GM10248 (cell line): ENCODE measurements at places on chromosomes 3 and 15.

DNA sequence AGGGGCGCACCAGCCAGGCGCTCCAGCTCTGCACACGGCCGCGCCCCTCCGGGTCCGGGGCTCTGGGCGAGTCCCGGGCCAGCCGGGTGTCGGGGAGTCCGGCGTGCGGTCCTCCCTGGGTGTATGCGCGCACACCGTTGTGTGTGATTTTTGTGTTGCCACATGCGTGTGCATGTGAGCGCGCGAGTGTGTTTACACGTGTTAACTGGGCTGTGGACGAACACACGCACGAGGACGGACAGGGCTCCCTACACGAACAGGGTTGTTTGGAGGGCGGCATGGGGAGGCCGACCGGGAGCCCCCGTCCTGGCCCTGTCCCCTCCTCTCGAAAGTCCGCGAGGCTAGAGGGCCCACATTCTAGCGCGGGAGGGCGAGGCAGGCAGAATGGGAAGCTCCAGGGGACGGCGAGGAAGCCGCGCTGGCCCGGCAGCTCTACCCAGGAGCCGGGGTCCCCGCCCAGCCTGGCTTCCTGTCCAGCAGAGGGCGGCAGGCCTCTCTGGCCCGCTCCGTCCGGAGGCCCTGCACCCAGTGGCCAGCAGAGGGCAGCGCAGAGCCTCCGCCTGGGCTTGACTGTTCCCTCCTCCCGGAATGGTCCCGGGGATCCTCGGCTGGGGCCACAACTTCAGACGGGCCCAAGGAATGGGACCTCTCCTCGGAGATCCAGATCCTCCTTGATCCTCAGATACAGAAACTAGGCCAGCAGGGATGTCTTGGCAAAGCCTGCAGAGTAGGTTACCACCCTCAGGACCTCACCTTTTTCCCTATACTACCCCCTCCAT lies 611 bp upstream of the LINGO1 start:
- peak; percentile 93 for DNase-seq

DNA sequence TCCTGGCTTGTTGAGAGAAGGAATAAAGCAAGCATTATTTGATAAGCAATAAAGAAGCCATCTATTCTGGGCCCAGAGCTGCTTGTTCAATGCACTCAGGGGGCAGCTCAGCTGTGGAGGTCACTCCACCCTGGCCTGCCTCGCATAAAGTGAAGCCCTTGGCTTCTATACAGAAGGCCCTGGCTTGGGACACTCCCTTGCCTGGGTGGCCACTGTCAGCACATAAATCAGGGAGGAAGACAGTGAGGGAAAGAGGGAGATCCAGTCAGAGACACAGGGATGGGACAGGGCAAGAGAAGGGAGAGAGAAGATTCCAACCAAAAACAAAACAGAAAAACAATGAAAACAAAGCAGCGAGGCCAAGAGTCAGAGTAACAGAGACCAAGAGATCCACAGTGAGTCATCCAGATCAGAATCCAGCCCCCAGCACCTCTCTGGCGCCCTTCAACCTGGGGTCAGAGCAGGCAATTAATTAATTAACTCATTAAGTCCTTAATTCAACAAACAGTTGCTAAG lies 11.8 kb downstream of the INSYN1 start:
- no peak for DNase-seq

DNA sequence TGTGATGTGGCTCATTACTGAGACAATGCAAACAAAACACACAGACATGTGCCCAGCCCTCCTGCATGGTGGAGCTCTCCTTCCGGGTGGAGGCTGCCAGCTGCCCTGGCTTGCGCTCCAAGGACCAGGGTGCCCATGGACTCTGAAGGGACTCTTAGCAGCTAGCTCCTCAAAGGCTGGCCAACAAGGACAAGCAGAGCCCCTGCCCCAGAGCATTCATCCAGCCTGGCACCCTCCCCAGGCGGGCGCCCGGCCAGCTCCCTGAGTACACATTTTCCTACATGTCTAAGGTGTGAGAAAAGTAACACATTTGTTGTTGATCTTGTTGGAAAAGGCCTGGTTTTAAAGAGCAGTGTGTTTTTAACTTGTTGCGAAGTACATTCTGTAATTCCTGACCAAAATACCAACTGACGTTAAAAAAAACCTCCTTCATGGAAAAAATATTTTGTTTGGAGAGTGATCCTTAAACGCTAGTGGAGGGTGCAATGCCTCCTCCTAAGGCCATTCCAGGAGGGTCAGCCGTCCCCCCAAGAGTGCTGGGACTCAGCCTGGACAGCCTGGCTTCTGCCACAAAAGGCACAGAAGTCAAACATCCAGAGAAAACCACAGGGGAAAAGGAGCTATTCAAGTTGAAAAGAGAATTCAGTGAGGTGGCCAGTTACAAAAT lies 86.9 kb downstream of the KLF15 start:
- no peak for DNase-seq

GRCh38 chr15:58666957-58667356 lies 82.5 kb downstream of the ADAM10 start:
- no peak for DNase-seq

DNA sequence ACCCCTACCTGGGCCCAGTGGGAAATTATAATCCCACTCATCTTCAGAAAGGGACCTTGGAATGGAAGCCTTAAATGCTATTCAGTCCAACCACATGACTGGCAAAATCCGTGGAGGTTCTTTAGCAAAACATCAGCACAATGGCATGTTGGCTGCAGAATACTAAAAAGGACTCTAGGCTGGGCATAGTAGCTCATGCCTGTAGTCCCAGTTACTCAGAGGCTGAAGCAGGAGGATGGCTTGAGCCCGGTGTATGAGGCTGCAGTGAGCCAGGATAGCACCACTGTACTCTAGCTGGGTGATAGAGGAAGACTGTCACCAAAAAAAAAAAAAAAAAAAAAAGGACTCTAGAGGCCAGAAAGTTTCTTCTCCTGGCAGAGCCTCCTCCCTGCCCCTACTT lies 60.6 kb upstream of the RYK start:
- no peak for DNase-seq

DNA sequence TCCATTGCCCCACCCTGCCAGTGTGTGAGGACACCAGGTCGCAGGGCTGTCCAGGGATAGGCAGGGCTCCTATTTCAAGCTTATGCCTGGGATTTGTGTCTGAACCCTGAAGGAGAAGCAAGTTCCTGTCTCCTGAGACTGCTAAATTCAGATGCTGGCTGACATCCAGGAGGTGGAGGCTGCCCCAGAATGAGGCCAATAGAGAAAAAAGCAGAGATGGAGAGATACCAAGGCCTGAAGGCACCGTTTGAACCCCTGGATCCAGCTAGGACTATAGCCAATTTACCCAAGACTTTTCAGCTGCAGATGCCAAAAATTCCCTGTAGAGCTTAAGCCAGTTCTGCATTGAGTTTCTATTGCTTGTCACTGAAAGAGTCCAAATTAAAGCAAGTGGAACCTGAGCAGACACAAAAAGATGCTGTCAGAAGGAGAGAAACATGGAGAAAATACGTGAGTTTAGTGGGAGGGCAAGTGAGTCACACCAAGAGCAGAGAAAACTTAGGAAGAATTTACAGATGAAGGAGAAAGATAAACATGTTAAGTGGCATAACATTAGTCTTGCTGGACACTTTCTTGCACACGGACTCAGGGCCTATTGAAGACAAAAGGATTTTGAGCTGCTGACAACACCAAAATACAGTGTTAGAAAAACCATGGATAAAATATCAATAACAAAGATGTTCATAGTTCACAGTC lies 148.6 kb downstream of the CNTN3 start:
- DNase-seq: no peak

DNA sequence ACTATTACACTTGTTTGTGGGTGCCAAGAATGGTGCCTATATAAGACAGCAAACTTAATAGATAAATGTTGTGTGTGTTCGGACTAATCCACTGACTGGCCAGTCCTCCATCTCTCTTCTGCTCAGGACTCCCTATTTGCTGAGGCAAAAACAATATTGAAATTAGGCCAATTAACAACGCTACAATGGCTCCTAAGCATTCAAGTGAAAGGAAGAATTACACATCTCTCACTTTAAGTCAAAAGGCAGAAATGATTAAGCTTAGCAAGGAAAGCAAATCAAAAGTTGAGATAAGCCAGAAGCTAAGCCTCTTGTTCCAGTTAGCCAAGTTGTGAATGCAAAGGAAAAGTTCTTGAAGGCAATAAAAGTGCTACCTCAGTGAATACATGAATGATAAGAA lies 126.9 kb downstream of the CCNL1 start:
- DNase-seq: no peak
